ENCODE measurements at places on chromosomes 6 and 20. TPM values are rescaled to one million over a fixed set of nuclear protein-coding genes. Genes with fewer than 3 reads are reported as not detected.
A peak's percentile ranks its signal among the peaks of the same experiment; 100 is the strongest.

DNA sequence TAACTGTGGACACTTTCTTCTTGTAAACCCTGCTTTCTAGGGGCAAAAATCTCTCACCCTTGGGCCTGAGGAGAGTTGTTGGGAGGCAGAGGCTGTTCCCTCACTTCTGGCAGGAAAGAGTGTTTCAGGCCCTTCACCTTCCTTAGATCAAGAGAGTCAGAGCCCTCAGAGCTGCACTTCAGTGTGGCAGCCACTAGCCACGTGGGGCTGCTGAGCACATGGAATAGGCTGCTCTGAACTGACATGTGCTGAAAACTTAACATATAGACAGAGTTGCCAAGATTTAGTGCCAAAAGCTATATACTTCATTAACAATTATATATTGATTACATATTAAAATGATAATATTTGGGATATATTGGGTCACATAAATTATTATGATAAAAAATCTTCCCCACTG, 4.4 kb upstream of the LMBRD1 start:
- DNase-seq = no peak

The TEAD3 gene
- polyA plus RNA-seq = 27.1 TPM

DNA sequence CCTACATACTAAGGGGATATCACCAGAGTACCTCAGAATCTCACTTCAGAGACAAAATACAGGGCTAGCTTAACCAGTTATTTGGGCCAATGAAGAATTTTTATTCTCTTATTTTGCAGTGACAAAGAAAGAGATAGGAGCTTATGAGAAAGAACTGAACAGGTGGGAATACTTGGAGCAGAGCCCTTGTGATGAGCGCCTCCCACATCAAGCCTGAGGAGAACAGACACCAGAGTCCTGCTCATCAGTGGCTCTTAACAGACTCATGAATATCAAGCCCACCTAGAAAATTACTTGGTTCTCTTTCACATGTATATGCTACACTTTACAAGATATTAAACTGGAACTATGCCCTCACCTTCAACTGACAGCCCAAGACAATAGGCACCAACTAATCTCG, 99.0 kb downstream of the FAXC start:
- no peak for DNase-seq

The CALHM4 gene
- polyA plus RNA-seq = 0.20 TPM

GRCh38 chr6:89273816-89274215, 41.3 kb downstream of the GABRR2 start:
- DNase-seq = no peak

GRCh38 chr6:75609639-75610590, 8.2 kb downstream of the SENP6 start:
- DNase-seq = no peak

The KIAA1755 gene
- 5.8 TPM for polyA plus RNA-seq

GRCh38 chr20:949717-950116, 33.6 kb upstream of the ANGPT4 start:
- no peak for DNase-seq

DNA sequence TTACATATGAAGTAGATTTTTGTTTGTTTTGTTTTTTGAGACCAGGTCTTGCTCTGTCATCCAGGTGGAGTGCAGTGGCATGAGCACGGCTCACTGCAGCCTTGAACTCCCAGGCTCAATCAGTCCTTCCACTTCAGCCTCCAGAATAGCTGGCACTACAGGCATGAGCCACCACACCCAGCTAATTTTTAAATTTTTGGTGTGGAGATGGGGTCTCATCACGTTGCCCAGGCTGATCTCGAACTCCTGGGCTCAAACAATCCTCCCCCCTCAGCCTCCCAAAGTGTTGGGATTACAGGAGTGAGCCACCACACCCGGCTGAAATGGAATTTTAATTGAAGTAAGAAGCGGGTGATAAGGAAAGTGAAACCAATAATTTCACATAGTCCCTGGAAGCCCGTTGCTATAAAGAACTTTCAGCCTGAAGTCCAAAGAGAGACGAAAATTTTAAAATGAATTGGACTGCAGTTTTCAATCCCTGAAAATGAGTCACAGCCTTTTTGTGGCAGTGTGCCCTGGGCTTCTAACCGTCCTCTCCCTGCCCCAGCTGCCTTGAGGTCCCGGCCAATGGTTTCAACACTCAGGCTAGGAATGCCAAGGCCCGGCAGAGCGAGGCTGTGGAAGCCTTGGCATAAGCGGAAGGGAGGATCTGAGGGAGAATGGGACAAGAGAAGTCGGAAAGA, 757 bp downstream of the RAET1E start:
- peak; percentile 91 for DNase-seq

DNA sequence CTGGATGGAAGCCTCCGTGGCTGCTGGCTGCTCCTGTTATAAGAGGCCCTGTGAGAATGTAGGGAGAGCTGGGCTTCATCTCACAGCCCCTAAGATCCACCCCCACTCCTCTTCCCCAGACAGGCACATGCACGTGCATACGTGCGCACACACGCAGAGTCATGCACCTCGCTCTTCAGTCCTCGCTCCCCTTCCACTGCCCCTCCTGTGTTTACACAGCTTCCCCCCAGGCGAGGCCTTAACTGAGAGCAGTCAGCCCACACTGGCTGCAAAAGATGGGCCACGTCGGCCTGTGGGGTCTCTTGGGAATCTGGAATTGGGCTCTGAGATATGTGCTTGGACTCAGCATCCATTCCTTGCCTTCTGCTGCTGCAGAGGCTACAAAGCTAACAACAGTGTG, 35.2 kb upstream of the MLN start:
- no peak for DNase-seq
